GM13976 (cell line): ENCODE measurements at places on chromosomes 16 and 17.

- no peak for DNase-seq
Observed at GRCh38 chr17:29133121-29133713, 47.0 kb downstream of the MYO18A start.

DNA sequence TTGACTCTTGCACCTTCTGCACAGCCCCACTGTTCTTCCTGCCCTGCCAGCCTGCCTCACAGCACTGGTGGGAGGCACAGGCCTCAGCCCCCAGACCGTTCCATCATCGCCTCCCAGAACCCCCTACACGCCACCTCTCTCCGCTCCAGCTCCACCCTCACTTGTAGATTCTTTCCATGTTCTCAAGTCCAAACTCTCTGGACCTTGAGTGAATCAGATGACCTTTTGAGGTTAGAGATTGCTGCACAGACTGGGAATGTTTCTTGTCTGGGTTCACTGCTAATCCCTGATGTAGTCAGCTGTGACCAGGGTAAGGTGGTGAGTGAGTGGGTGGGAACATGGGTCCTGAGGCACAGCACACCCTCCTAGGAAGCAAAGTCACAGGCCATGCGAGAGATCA lies 272.4 kb downstream of the IRF8 start:
- no peak for DNase-seq

GRCh38 chr17:17818088-17818526 lies 18.7 kb downstream of the SREBF1 start:
- peak; percentile 66 for DNase-seq

GRCh38 chr16:7344830-7345780 lies 12.5 kb downstream of the RBFOX1 start:
- DNase-seq = no peak

DNA sequence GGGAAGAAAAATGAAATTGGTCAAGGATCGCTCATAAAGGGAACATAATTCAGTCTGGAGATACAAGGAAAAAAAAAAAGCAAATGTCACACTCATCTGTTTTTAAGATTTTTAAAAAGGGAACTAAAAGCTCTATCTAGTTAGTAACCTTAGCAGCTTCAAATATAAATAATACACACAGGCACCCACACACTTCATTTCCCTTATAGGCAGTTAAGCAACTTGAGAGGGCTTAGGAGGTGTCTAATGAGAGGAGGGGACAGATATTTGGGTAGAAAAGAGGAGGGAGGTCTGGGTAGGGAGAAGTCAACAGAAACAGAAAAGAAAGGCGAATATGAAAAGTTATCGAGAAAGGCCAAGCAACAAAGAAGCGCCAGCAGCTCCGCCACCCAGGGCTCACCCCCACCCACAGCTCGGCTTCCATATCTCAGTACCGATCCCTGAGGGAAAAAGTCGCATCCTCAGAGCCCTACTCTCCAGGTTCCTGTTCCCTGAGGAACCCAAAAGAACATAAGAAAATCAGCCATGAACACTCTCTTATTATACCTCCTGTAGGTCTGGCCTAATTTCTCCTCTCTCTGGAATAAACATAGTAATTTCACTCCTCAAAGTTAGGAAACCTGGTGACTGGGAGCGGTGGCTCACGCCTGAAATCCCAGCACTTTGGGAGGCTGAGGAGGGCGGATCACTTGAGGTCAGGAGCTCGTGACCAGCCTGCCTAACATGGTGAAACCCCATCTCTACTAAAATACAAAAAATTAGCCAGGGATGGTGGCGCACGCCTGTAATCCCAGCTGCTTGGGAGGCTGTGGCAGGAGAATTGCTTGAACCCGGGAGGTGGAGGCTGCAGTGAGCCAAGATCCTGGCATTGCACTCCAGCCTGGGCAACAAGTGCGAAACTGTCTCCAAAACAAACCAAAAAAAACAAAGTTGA lies 69.6 kb upstream of the RCVRN start:
- no peak for DNase-seq

- peak; percentile 12 for DNase-seq
Observed at GRCh38 chr16:55500530-55501011, 8.3 kb upstream of the LPCAT2 start.

GRCh38 chr16:85613604-85614337 lies 649 bp downstream of the GSE1 start:
- DNase-seq = peak; percentile 70

DNA sequence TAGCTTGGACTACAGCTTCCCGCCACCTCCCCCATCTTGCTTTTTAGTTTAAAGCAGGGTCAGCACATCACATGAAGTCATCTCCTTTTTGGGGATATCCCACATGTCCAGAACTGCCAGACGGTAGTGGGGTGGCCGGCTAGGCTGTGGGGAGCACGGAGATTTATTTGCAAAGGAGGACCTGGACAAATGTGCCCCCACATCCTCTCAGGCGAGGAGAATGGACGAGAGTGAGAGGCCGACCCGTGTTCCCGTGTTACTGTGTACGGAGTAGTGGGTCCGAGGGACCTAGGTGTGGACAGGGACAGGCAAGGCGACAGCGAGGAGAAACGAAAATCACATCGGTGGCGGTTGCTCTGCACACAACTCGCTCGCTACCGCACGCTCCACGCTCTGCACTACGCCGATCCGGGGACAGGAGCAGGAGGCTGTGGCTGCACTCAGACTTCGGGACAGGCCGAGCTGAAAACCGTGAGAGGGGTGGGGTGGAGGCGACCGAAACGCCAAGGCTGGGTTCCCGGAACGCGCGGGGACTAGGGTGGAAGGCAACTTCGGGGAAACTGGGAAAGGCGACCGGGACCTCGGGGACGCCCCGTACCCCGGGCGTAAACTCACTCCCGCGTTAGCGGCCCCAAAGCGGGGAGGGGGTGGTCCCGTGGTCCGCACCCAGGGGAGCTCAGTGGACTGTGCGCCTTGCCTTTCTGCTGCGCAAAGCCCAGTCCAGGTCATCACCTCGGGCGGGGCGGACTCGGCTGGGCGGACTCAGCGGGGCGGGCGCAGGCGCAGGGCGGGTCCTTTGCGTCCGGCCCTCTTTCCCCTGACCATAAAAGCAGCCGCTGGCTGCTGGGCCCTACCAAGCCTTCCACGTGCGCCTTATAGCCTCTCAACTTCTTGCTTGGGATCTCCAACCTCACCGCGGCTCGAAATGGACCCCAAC lies at the start of gene MT1A:
Gene MT1A (plus strand): TSS at position 853 of the 937 bp plus-strand sequence. CDS start 73 bp downstream, at position 926.
- no peak for DNase-seq

GRCh38 chr16:67150047-67150832 lies 558 bp downstream of the B3GNT9 start:
- DNase-seq = peak; percentile 86

DNA sequence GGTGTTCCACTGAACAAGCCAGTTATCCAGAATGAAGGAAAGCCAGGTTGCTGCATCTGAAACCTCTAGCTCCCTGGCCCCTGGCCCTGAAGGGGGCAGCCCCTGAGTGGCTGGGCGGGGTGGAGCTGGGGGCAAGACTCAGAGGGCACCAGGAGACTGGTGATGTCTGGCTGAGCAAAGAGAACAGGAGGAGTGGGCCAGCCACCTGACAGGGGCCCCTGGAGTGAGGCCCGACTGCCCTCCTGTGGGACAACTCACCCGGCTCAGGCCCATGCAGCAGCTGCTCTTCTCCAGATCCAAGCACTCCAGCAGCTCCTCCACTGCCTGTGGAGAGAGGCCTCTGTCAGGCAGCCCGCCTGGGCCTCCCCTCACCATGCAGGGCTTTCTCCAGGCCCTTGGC lies 60.4 kb downstream of the PIPOX start:
- no peak for DNase-seq
